ENCODE measurements at places on chromosomes 11 and 22.

DNA sequence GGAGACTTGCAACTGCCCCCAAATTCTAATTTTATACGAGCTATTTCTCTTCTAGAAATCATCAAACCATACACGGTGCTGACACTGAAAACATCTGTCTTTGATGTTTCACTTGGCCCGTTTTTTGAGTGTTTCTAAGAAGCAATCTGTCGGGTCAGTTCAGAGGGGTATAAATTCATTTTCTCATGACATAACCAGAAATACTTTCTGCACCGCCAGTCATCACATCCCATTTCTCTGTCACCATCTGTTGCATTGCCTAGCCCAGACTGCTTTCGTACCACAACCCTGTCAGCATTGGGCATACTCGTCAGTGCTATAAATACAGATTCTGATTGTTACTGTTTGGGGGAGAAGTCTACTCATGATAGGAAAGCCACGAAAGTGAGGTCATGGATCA lies 63.1 kb upstream of the CCDC90B start:
- no peak for DNase-seq

DNA sequence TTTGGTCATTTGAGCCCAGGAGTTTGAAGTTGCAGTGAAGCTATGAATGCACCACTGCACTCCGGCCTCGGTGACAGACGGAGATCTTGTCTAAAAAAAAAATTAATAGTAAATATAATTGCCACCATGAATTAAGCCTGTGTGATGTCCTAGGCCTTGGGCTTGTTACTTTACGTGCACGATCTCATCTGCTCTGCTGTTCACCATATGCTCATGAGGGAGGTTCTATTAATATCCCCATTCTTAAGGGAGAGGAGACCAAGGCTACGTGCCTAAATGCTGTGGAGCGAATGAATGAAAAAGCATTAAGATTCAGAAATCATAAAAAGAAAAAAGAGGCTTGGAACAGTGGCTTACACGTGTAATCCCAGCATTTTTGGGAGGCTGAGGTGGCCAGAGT lies 2.6 kb upstream of the ATG2A start:
- DNase-seq: no peak

DNA sequence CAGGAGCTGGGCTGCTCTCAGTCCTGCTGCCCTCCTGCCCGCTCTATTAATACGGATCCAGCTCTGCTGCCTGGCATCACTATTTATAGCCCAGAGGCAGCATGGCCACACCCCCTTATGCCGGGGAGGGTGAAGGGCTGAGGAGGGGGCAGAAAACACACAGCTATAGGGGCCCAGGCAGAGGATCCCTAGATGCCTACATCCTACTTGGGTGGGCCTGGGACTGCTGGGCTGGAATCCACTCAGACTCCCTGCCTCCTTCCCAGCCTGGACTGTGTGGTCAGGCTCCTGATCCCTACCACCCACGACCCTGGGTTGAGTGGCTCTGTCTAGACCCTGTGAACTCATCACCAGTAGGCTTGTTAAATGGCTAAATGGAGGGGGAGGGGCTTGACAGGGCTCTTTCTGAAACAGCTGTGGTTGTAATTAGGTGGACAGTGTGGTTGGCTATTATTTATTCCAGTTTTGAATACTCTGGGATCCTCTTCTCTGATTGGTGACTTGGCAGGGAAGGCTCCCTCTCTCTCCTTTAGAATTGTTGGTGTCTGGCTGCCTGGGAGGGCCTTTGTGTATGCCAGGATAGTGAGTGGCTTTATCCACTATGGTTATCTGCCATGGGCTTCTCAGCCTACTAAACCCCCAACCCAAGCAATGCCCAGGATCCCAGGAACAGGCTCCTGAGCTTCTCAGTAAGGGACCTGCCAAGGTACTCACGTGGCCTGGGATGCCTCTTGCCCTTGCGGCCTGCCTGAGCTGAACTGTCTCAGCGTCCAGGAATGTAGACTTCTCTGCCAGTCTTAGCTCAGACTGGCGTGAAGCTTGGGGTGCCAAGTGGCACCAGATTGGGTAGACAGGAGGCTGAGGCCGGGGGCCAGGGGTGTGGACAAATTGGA lies 15.2 kb downstream of the PHLDB1 start:
- no peak for DNase-seq

DNA sequence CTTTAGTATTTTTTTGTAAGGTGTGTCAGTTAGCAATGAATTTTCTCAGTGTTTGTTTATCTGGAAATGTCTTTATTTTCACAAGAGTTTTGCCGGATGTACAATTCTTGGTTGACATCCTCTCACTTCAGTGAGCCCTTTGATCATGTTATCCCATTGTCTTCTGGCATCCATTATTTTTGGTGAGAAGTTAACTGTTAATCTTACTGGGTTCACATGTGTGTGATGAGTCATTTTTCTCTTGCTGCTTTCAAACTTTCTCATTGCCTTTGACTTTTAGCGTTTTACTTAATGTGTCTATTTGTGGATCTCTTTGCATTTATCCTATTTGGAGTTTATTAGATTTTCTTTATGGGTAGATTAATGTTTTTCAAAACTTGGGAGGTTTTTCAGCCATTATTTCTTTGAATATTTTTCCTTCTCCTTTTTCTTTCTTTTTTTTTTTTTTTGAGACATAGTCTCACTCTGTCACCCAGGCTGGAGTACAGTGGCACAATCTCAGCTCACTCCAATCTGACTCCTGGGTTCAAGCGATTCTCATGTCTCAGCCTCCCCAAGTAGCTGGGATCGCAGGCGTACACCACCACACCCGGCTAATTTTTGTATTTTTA lies 100.5 kb upstream of the RRM1 start:
- DNase-seq: no peak

DNA sequence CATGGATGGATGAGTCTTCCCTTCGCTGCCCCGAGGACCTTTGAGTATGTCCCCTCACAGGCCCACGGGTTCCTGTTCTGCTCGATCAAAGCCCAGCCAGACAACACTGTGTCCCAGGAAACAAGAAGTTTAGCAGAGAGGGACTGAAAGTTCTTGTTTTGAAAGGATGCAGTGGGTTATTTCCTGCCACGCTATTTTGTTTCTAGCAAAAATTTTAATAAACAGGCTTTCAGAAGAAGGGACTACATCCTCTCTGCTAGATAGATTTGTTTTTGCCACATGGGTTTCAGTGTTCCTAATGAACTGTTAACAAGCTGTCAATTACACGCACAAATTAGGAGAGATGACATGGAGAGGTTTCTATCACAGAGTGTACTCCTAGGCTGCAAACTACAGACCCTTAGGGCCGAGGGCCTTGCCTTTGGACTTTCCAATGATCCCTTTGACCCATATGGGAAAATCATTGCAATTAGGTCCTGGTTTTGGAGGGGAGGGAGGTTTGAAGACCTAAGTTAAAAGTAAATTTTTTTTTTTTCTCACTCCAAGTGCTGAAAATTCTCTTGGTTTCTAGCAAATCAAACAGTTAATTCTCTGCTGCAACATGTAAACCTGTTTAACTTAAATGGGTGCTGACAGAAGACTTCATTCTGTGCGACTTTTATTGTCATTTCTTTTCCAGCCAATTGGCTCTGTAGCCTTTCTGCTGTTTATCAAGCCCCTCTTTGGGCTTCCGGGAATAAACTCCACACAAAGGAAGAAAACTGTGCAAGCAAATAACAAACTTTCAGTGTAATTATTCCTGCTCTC lies 81.4 kb downstream of the RCN1 start:
- DNase-seq: no peak

DNA sequence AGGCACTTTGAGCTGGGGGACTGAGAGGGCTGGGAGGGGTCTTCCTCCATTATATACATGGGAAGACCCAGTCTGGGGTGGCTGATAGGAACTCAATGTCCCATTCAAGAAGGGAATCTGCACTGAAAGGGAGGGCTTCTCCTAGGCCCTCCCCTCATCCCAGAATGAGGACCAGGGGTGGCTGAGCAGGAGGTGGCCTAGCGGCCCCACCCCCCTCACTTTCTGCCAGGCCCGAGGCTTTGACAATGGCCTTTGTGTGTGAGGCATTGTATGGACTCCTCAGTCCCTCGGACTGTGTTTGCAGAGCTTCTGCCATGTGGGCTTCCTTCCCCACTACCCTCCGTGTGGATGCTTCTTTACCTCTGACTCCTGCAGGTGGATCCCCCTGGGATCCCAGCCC lies 65.7 kb downstream of the NECTIN1 start:
- DNase-seq: no peak

- DNase-seq: no peak
Measured at GRCh38 chr11:13174090-13174489, 103.5 kb upstream of the BMAL1 start.

GRCh38 chr11:62880231-62880802 lies 379 bp upstream of the SLC3A2 start:
- DNase-seq: no peak

GRCh38 chr11:70768346-70769095 lies 370.2 kb downstream of the CTTN start:
- DNase-seq: no peak

GRCh38 chr11:94830722-94831510 lies 62.8 kb downstream of the AMOTL1 start:
- DNase-seq: no peak

- no peak for DNase-seq
Measured at GRCh38 chr22:19680911-19681862, 33.1 kb upstream of the SEPTIN5 start.

- no peak for DNase-seq
Measured at GRCh38 chr11:72589802-72590761, 84.1 kb downstream of the PDE2A start.

DNA sequence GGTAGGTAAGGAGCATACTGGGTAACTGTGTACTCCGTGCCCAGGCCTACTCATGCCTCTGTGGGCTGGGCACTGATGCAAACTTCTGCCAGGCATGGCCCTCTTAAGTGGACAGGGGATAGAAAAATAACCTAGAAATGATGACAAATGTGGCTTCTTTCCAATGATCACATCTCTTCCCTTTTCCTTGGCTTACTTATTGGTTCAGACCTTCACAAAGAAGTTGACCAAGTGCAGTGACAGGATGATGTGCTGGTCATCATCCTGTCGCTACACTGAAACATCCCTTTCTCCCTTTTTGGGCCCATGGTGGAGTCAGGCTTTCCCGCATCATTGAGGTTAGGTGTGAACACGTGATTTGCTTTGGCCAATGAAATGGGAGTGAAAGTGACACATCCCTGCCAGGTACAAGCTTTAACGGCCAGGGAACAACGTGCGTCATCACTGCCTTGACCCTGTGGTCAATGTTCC lies 31.8 kb upstream of the APOBEC3A start:
- DNase-seq: no peak

GRCh38 chr11:77611921-77612320 lies 22.2 kb downstream of the AQP11 start:
- no peak for DNase-seq

DNA sequence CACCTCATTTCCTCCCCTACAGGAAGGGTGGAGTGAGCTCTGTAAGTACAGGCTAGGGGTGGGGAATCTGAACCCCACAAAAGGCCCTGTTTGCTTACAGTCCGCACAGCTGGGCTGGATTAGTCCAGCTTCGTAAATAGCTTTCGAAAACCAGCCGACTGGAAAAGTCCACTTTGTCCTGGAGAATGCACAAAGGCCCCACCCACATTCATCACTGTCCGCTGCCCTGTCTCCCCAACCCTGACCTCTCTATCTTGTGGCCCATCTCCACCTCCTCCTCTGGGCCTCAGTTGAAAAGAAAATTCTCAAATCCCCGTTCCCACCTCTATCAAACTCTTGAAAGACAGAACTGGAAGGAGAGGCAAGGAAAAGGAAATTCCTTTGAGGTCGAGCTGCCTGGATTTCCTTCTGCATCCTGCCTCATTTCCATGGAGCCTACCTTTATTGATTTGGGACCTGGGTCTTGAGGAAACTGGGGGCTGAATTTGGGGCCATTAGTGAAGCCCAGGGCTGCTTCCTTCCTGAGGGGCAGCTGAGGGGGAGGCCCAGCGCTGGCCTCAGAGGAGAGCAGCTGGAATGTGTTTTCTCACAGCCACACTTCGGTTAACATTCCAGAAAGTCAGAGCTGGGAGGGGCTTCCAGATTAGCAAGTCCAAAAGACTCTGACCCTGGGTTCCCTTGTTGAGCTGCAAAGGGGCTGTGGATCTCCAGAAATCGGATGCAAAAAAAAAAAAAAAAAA lies 147.6 kb downstream of the FBXO7 start:
- DNase-seq: peak; percentile 78

- no peak for DNase-seq
Measured at GRCh38 chr11:2584812-2585565, 114.8 kb downstream of the KCNQ1OT1 start.

- peak; percentile 23 for DNase-seq
Measured at GRCh38 chr22:22848364-22848866, 39.2 kb upstream of the IGLL5 start.

DNA sequence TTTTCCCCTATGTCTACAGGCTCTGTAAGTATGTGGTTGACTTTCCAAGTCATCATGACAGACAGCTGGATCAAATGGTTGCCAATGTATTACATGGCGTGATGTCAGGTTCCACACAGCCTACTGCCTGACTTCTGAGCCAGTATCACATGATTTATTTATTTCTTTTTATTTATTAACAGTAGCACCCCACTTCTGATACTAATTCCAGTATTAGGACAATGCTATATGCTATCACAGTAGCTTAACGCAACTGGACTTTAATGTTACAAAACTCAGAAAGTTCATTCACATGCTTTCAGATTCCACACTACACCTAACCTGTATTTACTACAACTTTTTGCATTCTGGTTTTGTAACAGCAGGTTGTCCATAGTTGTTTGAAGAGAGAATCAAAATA lies 17.7 kb upstream of the C11orf24 start:
- DNase-seq: no peak

DNA sequence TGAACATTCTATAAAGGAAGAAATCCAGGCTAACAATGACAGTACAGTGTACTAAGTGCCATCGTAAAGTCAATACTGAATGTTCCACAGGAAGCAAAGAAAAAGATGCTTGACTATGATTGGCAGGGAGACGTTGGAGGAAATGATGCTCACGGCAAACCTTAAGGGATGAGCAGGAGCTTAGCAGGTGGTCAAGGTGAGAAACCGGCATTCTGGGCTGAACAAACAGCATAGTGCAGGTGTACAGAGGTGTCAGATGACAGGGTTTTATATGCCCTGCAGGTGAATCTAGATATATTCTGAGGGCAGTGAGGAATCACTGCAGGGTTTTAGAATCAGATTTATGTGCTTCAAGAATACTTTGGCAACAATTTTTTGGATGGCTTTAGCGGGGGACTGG lies 85.3 kb upstream of the HEPHL1 start:
- no peak for DNase-seq

DNA sequence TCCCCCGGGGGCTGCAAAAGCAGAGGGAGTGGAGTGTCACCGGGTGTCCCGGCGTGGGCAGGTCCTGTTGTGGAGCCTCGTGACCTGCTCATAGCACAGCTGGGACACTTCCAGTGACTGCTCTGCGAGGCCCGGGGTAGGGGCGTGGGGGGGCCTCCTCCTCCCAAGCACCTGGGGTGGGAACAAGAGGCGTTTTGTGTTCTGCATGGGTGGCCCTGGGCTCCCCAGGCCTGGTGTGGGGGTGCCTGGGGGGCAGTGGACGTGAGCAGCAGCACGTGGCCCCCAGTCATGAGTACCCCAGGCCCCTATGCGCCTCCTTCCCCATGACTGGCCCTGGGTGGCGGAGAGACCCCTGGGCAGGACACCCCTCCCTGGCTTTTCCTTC lies 104.7 kb downstream of the KCNQ1 start:
- DNase-seq: no peak

- no peak for DNase-seq
Measured at GRCh38 chr11:3830730-3831129, 10.0 kb downstream of the RHOG start.

- DNase-seq: no peak
Measured at GRCh38 chr11:66142370-66143263, 72.5 kb downstream of the PACS1 start.

Measured in iPS DF 19.7 (cell line).